ENCODE measurements at places on chromosomes 16 and 17.
A peak's percentile ranks its signal among the peaks of the same experiment; 100 is the strongest.

DNA sequence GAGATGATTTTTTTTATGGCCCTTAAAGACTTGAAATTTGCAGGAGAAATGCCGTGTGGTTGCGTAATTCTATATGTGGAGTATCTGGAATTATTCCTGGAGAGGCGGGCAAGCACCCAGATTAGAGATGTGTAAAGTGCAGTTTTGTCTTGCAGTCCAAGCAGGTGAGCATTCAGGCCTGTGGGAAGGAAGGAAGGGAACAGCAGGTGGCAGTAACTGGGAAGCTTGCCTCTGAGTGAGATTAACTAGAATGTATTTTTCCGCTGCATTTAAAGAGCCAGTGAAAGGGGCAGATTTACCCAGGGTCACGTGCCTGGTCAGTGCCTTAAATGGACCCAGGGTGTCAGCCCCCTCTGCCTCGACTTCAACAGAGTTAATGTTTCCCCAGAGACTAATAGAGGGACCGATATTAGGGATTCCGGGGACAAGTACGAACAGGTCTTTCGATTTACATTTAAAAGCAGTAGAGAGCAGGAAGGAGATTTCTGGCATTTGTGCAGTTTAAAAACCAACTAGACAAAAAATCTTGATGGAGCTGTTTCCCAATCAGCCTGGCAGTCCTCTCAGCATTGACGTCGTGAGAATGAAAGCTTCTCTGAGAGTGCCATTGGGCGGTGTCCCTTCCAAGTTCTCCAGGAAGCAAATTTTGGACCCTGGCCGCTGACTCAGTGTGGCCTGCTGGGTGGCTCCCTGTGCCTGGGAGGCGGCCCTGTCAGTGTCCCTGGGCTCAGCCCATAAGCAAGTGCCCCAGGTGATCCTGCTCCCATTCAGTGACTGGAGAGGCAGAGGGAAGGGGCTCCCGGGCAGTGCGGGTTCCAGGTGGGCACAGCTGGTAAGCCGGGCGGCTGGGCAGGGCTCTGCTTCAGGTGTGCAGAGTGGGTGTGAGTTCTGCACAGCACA is 38.2 kb downstream of the KSR1 start:
- DNase-seq, result peak; percentile 10

DNA sequence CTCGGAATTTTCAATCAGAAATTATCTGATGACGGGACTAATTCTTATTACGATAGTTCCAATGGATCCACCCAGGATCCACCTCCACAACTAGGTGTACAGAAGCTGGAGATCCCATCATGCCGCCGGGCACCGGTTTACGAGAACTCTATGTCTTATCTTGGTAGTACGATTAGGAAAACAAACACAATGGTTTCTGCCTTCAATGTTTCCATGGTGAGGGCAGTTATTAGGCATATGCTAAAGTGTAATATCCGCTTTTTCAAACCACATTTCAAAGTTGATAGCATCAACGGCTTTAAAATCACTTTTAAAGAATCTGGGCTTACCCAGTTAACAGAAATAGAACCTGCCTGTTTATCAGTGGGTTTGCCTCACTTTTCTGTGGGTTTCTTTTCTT is 705.7 kb downstream of the MAF start:
- no peak for DNase-seq

DNA sequence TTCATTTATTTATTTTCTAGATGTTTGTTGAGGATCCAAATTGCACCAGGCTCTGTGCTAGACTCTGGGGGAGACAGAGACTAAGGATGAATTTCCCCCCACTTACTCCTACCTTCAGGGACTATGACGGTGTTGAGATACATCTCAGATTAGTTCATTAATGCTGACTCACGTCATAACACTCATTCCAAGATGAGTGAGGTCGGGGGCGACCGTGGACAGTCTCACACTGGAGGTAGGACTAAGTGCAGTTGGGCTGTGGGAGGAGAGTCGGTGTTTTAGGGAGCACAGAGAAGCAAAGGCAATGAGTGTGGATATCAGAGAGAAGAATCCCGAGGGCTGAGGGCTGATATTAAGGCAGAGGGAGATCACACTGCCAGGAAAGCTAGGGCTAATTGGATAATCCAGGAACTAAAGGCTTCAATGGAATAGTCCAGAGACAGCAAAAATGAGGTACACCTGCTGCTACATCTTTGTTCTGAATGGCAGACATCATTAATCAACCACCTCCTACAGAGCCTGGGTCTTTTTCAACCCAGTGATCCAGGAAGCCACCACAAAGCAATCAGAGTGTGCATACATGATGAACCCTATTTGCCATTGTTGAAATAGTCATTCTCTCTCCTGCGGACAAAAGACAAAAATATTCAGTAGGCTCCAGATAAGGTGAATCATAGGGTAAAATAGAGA is 38.6 kb upstream of the CACNG4 start:
- DNase-seq, result peak; percentile 9

DNA sequence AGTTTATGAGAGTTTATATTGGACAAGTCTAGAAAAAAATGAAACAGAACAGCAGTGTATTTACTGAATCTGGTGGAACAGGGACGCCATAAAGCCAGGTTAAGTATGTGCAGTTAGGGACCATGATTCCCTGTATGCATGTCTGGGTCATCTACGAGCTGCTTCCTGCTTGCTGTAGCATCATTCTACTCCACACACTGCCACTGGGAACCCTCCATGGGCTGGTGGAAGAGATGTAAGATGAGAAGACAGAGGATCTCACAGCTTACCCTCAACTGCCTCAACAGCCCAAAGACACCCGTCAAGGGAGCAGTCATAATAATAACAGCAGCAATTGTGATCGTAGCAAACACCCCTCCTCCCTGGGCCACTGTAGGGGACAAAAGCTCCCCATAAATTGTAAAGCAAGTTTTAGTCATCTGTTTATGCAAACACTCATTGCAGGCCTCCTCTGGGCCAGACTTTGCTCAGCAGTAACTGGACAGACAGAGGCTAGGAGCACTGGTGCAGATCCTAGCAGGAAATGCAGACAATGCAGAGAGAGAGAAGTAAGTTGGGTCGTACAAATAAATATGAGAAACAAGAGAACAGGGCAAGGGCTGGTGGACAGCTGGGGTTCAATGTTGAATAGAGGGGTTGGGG is 188.0 kb downstream of the SOX9 start:
- no peak for DNase-seq

GRCh38 chr16:12188935-12189249 is 212.4 kb downstream of the SNX29 start:
- DNase-seq, result no peak

- DNase-seq, result no peak
Observed at GRCh38 chr17:39995438-39995837, 14.8 kb downstream of the PSMD3 start.

DNA sequence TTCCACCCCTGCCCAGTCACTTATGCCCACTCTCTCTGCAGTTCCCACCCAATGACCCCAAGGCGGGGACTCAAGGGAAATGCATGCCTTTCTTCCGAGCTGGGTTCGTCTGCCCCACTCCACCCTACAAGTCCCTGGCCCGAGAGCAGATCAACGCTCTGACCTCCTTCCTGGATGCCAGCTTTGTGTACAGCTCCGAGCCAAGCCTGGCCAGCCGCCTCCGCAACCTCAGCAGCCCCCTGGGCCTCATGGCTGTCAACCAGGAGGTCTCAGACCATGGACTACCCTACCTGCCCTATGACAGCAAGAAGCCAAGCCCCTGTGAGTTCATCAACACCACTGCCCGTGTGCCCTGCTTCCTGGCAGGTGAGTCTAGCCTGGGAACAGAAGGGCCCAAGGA is 13.8 kb downstream of the LPO start:
- no peak for DNase-seq

DNA sequence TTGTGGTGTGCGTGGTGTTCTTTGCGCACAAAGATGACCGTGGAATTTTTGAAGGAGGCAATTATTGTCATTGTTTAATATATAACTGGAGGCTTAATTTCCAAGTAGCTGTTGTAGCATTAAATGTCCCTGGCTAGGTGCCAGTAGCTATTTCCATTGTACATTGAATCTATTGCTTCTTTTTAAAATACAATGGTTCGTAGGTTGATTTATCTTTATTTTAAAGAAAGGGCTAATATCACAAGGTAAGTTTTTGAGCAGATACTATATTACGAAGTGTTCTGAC is 127.1 kb downstream of the RPTOR start:
- no peak for DNase-seq

- no peak for DNase-seq
Observed at GRCh38 chr16:28990375-28991040, 5.7 kb downstream of the LAT start.

- no peak for DNase-seq
Observed at GRCh38 chr17:40073454-40074174, 10.8 kb downstream of the THRA start.

DNA sequence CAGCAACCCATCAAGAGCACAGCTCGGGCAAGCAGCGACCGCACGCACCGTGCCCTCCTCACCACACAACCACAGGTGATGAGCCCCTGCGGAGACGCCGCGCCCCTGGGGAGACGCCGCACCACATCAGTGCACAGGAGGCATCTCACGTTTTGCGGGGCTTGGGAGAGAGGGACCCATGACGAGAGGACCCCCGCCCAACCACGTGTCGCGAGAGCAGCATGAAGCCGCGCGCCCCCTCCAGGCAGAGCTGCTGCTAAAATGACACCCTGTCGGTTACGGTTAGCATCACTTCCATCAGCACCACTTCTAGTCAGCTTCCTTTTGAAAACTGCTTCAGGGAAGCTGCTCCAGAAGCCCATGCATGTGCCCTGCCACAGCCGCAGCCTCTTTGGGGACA is 45.3 kb downstream of the KLHDC4 start:
- no peak for DNase-seq

GRCh38 chr17:79089720-79090442 is 15.3 kb downstream of the ENGASE start:
- no peak for DNase-seq

DNA sequence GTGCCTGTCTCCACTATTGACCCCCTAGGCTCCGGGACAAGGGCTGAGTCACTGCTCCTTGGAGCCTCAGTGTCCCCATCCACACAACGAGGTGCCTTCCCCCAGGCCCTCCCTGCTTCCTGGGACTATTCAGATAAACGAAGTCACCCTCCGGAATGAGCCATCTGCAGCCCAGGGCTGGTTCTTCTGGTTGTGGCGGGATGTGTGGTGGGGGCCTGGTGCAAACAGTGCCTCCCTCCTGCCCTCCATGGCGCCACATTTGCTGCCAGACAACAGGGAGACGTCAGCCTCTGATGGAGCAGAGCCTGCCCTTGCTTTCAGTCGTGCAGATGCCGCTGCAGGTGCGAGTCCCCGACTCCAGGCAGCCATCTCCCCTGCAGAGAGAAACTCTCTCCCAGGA is 5.1 kb upstream of the KRT16 start:
- DNase-seq, result no peak

DNA sequence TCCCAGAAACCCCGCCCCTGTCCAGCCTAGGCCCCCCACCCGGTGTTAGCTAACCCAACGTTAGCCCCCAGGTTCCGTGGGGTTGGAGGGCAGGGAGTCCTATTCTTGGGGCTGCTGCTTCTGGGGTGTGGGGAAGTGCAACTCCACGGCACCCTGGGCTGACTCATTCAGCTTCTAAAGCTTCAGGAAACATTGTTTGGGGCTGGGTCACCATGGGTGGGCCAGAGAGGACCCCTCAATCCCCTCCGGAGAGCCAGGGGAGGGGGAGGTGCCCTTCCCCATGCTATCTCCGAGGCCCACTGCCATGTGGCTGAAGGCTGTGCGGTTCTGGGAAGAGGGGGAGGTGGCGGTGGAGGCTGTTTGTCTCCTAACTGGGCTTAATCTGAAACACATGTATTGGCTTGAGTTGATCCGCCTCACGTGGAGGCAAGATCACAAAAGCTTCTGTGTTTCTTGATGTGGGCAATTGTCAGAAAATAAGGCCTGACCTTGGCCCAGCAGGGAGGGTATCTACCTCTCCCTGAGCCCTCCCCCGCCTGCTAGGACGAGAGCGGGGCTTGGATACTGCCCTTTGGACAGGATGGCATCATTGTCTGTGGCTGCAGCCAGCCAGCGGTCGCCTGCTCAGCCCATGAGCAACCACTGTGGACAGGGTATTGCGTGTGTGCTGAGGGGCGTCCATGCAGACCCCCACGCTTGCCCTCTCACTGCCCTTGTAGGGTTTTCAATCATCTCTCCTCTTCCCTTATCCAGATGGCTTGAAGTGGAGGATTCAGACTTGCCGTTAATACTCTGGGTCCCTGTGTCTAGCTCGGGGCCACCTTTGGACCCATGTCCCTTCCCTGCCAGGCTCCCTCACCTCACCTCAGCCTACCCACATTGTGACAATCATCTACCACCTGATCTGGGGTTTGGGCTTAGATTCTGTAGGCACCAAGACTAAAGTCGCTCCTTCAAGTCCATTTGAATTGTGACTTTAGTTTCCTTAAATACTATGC is 1.3 kb downstream of the SERPINF1 start:
- DNase-seq, result peak; percentile 11

- no peak for DNase-seq
Observed at GRCh38 chr16:29310852-29311314, 95.6 kb downstream of the NPIPB11 start.

DNA sequence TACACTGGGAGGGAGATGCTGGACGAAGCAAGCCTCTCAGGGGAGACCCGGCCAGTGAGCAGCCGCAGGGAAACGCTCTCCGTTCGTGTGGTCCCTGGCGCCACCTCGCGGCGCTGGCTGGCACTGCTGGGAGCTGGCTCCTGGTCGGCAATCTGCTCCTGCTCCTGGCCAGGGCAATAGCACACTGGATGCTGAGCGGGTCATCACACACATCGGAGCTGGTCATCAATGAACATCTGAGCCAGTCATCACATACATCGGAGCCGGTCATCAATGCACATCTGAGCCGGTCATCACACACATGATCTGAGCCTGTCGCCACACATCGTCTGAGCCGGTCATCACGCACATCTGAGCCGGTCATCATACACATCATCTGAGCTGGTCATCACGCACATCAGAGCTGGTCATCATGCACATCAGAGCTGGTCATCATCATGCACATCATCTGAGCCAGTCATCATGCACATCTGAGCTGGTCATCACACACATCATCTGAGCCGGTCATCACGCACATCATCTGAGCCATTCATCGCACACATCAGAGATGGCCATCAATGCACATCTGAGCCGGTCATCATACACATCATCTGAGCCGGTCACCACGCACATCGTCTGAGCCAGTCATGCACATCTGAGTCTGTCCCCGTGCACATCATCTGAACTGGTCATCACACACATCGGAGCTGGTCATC is 217.3 kb downstream of the RBFOX3 start:
- DNase-seq, result peak; percentile 85

DNA sequence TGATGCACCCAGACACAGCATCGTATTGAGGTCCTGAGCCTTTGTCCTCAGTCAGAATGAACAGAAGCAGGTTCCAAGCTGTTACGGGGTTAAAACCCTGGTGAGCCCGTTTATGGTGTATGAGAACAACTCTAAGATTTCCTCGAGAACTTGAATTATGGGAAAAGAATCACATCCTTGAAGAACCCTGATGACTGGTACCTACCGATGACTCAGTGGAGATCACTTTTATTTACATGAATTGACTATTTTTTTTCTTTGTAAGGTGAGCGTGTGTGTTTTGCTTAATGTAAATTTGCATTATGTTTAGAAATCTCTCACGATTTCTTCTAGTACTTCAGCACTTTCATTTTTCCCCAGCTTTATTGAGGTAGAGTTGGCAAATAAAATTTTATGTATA is 3.3 kb upstream of the KRTAP4-4 start:
- no peak for DNase-seq

Measured in NCI-H1417 (cell line).